ENCODE measurements at places on chromosomes 3 and 15.
A peak's percentile ranks its signal among the peaks of the same experiment; 100 is the strongest.

GRCh38 chr3:71487418-71487817 lies 96.1 kb downstream of the FOXP1 start:
- no peak for DNase-seq

GRCh38 chr3:31448882-31449243 lies 83.9 kb upstream of the STT3B start:
- DNase-seq: no peak

DNA sequence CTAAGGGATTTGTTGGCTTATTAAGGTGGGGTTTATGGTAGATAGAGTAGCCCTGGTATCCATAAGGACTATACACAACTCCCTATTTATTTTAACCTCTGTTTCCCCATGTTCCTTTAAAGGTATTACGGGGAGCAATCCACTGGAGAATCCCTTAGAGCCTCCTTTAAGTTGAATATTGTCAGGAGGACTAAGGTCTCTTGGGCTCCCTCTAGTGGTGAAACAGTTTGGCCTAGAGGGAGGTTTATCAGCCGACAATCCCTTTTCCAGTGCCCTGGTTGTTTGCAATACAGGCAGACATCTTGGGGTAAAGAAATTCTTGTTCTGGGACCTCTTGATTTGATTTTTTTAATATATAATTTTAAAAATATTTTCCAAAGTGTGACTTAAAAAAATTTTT lies 12.9 kb downstream of the OPA1 start:
- DNase-seq: peak; percentile 3

GRCh38 chr15:47812470-47812999 lies 95.2 kb downstream of the SEMA6D start:
- no peak for DNase-seq

- no peak for DNase-seq
These were observed 56.9 kb downstream of the CYP19A1 start for GRCh38 chr15:51281368-51281967.

- no peak for DNase-seq
These were observed 155.5 kb downstream of the POLR2M start for GRCh38 chr15:57861815-57862586.

DNA sequence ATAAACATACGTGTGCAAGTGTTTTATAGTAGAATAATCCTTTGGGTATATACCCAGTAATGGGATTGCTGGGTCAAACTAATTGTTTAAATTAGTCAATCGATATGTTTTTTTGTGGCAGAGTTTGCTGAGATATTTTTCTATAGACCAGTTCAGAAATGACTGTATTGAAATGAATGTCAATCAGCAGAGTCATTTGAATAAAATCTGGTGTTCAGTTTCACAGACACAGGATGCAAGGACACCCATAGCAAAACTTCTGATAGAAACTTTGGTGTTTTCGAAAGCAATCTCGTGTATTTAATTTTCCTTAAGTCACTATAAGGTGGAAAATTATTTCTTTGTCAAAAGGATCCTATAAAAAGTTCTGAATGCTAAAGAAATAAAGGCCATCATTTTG lies 434.4 kb downstream of the RAP2B start:
- no peak for DNase-seq

DNA sequence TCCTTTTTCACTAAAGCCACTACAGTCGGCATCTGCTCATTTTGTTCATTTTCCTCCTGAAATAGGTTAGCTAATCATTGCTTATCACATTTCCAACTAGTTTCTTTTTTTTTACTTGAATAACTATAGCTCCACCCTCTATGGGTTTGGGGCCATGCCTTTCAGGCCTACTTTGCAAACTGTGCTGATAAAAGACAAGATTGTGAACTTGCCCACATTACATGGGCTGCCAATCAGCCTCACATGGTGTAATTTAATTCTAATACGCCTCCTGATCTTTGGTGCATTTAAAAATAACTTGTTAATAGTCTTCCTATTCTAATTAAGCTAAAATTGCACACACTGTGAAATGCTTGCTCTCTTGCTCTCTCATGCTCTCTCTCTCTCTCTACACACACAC lies 90.5 kb downstream of the TGFBR2 start:
- no peak for DNase-seq
